ENCODE measurements at places on chromosomes 7 and 10.

DNA sequence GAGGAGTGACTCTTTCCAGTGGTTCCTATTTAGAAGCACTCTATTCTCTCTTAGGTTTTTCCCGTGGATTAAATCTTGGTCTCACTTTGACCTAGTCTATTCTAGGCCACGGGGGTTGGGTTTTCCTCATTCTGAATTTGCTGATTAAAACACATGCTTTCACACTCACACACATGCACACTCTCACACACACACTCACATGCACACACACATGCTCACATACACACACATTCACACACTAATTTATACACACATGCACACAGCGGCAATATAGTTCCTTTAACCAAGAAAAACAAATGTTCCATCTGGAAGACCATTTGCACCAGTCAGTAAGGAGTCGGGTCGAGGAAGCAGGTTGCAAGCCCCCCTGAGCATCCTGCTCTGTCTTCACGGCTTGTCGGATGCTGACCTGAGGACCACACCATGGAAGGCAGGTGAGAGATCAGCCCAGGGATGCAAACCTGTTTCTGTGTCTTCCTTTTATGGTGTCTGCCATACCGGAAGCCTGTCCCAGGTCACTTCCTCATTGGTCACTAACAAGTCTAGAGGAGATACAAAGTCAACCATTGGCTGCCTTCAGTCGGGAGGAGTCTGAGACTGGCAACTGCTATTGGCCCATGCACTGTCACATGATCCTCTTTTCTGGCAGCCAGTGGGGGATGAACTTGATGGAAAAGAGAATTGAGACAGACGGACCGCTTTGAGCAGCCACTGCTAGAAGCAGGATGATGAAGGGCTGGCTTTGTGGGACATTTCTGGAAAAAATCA is 330.8 kb downstream of the FGFR2 start:
- no peak for DNase-seq

DNA sequence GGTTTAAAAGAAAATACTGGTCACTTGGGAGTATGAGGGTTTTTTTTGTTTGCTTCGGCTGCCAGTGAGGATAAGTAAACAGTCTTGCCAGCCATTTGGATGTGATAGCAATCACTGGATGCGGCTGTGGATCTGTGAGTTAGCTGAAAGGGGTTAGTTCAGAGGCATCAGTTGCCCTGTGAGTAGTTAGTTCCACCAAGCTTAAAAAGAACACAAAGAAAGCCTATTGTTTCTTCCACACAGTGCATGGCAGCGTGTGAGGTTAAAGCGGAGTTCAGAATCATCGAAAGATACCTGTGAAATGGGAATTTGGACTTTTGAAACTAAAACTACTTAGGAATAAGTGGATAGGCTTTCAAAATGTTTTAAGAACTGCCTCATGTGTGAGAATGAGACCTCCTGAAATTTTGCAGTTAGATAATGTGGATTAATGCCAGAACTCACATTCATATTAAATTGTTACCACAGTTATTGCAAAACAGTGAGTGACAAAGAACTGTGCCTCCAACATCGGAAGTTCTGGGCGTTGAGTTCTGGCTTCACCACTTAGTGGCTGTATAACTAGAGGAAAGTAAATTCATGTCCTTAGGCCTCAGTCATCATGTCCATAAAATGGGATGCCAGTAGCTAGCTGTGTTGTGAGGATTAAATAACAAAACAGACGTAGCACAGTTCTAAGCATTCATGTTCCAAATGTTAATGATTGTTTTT is 31.3 kb downstream of the KIAA1217 start:
- DNase-seq: no peak

DNA sequence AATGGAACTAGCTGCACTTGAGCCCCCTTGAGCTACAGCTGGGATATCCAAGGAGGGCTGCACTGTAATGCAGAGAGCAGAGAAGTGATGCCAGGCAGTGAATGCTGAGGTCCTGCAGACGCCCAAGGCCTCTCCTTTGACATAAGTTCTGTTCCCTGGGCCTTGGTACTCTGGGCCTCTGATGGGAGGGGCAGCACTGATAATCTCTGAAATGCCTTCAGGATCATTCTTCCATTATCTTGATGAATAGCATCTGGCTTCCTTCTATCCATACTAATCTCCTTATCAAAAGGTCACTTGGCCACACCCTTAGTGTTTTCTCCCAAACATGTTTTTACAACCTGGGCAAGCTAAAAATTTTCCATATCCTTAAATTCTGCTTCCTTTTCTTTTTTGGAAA is 6.9 kb downstream of the GRB10 start:
- DNase-seq: no peak

DNA sequence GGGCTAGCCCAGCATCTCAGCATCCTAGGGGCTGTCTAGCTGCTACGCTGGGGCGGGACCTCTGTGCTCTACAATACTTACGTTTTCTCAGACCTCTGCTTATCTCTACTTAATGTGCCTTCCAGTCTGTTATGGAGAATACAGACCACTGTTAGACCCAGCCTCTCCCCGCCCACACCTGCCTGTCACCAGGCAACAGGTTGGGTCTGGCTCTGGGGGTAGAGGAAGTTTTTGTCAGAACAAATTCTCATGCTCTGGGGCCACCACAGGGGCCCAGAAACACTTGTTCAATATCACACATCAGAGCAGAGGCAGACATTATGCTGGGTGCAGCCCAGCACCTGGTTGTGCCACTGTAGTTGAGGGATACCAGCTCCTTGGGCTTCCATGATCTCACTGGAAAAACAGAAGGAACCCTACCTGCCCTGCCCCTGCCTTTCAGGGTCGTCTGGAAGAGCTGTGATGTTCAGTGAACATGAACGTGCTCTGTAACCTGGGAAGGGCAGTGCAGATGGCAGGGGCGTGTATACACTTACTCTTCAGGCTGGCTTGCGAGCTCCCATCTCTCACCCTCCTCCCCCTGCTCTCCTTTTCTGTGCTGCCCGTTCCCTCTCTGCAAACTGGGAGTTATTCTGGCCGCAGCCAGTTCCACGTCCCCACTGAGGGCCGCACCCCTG is 135.2 kb upstream of the PODXL start:
- no peak for DNase-seq

GRCh38 chr10:27547047-27547446 is 42.9 kb downstream of the RAB18 start:
- DNase-seq: no peak

GRCh38 chr10:132168571-132169030 is 18.1 kb upstream of the DPYSL4 start:
- DNase-seq: no peak

GRCh38 chr10:3045471-3046209 is 21.7 kb upstream of the PFKP start:
- DNase-seq: no peak

DNA sequence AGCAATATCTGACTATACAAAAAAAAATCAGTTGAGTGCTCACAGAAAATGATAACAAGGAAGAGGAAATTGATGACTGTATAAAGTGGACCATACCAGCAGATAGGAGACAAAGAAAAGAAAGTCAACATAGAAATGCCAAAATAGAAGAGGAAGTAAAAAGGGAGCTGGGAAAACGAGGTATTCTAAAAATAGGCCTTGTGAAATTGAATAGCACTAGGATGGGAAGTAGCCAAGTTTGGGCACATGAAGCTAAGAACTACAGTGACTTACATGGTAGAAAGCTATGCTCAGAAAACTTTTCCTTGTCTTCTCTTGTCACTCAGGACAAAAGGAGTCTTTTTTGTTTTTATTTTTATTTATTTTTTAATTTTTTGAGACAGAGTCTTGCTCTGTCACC is 76.2 kb upstream of the APBB1IP start:
- no peak for DNase-seq

- no peak for DNase-seq
Observed at GRCh38 chr7:50146692-50147091, 53.6 kb upstream of the ZPBP start.

DNA sequence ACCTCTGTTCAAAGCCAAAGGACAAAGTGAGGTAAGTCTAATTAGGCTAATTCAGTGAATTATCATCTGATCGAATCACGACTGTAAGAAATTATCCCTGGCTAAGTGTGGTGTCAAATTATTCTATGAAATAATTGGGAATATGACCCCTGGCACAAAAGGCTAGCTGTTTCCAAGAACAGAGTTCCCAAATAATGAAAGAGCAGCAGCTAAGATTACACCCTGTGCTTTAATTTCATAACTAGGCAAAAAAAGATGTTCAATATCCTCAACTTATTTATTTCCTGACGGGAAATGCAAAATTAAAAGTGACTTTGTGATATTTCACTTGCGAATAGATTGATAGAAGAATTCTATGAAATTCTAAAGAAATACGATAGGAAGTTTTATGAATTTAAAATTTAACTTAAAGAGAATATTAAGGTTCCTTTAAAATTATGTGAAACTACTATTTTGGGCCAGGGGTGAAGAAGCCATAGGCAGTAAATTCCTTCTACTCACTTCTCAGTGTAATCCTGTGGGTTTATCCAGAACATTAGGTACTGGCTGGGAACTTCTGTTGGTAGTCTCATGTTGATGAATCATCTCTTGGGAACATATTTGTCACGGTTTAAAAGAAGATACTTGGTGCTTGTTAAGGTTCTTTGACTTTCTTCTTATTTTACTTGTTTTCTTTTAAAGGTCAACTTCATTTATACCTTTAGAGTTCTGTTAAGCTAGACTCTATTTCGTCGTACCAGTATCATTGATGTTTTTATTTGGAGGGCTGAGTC is 148.5 kb downstream of the POLR1F start:
- DNase-seq: no peak

DNA sequence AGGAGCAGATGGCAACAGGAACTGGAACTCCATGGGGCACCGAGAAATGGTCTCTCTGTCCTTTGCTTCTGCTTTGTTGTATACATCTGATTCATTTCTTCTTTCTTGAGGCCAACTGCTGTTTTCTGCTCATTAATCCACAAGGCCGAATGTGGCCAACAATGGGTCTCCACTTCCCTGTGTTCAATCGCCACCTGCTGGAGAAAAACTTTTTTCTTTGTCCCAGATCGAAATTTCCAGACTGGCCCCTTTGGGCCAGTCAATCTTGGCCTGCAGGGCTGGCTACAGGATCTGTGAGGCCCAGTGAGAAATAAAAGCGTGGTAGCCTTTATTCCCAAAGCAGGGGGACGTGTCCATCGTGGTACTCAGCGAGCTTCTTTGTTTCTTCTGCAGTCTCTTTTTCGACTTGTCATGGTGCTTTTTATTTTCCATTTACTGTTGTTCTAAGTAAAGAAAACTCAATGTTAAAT is 58.8 kb downstream of the PARP12 start:
- peak; percentile 40 for DNase-seq

- DNase-seq: no peak
Observed at GRCh38 chr10:47257396-47258120, 42.4 kb upstream of the GDF10 start.

- no peak for DNase-seq
Observed at GRCh38 chr10:44911081-44911540, at the start of gene TMEM72. TSS of gene TMEM72 (plus strand) at chr10:44911337. CDS start at chr10:44911513, 176 bp downstream.

DNA sequence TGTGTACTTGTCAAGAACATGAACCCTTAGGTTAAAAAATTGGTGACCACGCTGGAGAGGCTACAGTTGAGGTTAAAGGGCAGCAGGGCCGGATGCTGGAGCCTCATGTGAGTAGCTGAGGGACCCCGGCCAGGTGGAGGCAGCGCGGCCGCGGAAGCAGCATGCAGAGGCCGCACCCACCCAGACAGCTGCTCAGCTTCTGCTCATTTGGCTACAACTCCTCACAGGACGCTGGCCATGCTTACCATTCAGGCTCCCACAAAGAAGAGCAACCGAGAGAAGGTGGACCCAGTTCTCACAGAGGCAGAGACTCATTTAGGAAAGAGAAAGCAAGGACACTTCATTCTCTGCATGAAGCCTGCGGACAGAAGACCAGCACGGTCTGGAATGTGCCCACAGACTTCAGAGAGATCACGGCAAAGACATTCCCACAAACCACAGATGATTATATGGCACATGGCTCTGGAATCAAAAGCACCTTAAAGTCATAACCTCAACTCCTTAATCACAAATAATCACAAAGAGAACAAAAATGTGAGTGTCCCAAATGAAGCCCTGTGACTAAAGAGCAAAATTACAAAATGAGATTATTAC is 94.4 kb downstream of the VOPP1 start:
- DNase-seq: no peak

DNA sequence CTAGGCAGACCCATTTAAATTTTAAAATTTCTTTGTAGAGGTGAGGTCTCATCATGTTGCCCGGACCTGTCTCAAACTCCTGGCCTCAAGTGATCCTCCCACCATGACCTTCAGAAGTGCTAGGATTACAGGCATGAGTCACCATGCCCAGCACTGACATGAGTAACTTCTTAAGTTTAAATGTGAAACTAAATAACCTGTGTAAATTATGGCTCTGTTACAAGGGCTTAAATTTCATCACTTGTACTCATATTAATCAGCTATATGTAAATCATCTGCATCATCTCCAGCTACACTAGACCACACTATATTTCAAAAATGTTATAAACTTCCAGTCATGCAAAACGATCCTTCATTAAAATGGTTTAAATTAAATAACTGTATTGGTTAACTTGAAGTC is 56.1 kb downstream of the ATAD1 start:
- peak; percentile 77 for DNase-seq

DNA sequence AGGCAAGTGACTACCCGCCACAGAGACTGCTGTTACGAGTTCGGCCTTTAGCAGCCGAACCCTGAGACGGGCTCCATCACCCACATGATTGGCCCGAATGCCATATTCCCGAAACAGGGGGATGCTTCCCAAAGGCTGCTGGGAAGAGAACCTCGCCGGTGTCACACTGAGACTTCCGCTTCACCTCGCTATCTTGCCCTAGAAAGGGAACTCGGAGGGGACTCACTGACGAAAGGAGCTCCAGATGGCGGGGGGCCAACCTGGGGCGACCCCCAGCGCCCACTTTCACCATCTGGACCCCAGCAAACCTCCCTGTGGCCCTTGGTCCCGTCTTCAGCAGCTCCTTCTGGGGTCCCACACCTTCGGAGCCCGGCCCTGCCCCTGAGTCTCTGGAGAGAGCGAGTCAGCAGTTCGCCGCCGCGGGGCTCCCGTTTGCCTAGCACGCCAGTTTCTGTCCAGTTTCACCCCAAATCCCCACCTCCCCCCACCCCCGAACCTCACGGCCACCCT is 529 bp downstream of the HPS1 start:
- peak; percentile 50 for DNase-seq

DNA sequence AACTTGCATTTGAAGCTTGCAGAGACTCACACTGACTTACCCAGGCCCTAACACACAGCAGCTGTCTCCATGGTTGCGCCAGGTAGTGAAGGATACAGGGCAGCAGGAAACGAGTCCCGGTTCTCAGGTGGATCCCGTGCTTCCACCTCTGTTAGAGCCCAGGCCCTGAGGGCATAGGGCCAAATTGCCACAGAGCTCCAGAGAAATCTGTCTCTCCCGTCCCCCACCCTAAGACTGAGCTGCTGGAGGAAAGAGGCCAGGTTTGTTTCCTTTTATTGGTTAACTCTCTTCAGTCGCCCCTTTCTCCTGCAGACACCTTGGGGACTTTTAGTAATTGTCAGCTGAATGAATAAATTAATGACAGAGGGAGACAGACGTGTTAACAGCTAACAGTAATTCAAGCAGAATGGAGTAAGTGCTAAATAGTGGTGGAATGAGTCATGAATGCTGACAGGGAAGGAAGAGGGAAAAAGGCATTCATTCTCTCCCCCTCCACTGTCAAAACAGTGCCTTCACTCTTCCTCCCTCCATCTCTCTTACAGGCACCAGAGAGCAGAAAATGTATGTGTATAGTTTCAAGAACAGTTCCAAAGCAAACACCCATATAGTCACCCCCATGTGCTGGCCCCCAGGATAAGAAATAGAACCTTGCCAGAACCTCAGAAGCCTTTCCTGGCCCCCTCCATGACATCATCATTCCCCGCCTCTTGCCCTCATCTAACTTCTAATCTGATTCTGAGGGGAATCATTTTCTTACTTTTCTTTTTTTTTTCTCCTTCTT is 16.8 kb upstream of the DLG5 start:
- DNase-seq: no peak
